Stimulated activated CD4-positive, alpha-beta T cell treated with anti-CD3 and anti-CD28 coated beads, TNF-alpha, amount 100 ng/mL, for 48 hours (primary cell): ENCODE measurements at places on chromosomes 11 and 22.

DNA sequence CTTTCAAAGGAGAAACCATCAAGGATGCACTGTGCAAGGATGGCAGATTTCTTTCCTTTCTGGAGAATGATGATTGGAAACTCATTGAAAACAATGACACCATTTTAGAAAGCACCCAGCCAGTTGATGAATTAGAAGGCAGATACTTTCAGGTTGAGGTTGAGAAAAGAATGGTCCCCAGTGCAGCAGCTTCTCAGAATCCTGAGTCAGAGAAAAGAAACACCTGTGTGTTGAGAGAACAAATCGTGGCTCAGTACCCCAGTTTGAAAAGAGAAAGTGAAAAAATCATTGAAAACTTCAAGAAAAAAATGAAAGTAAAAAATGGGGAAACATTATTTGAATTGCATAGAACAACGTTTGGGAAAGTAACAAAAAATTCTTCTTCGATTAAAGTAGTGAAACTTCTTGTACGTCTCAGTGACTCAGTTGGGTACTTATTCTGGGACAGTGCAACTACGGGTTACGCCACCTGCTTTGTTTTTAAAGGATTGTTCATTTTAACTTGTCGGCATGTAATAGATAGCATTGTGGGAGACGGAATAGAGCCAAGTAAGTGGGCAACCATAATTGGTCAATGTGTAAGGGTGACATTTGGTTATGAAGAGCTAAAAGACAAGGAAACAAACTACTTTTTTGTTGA, 9.8 kb downstream of the FAM111A start:
- DNase-seq, result no peak

DNA sequence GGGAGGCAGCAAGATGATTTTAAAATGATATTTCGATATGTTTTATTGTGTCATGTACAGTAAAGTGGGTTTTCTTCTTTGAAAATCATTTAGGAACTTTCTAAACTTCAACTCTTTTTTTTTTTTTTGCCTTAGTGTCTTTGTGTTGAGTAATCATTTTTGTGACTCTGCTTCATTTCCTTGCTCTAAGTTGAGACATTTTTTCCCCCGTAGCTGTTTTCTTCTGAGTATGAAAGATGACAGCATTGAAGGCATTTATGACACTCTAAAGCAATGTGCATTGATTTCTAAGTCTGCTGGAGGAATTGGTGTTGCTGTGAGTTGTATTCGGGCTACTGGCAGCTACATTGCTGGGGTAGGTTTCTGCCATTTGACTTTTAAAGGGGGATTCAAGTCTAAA, 23.5 kb downstream of the RRM1 start:
- no peak for DNase-seq

DNA sequence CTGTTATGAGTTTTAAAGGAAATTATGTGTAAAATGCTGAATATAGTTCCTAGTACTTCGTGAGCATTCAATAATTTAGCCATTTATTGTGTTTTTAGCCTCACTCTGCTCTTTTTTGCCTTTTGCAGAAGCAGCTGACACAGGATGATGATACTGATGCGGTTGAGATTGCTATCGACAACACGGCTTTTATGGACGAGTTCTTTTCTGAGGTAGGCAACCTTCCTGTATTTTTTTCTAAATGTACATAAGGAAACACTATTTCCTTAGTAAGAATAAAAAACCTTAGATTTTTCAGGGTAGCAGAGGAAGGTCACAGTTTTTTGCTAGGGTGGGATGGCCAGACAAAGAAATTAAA, 17.9 kb downstream of the STX3 start:
- no peak for DNase-seq

- no peak for DNase-seq
Measured at GRCh38 chr11:132048040-132048439, 677.6 kb downstream of the NTM start.

GRCh38 chr11:126459691-126460281, 104.3 kb downstream of the ST3GAL4 start:
- no peak for DNase-seq

- DNase-seq, result no peak
Measured at GRCh38 chr22:37674951-37675929, at the start of gene LGALS1. LGALS1 (plus strand) TSS chr22:37675636; CDS start chr22:37675703, 67 bp downstream.

- no peak for DNase-seq
Measured at GRCh38 chr11:117878939-117879475, 2.5 kb upstream of the FXYD6 start.

GRCh38 chr22:41092847-41093411, 537 bp downstream of the EP300 start:
- no peak for DNase-seq

DNA sequence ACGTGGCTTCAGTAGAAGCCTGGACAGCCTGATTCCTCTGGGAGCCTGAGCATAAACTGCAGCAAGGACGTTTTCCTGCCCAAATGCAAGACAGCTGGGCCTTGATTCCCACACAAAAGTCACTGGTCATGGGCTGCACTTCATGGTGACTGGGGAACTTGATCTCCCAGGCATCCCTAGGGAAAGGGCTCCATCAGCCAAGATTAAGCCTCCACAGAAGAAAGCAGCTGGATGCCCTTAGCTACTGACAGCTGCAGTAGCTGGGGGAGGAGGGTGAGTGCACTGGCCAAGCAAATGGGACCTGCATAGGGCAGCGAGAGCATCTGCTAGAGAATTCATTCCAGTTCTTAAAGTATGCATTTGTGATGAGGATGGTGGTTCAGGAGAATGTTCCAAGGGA, 267.4 kb upstream of the ISX start:
- no peak for DNase-seq

DNA sequence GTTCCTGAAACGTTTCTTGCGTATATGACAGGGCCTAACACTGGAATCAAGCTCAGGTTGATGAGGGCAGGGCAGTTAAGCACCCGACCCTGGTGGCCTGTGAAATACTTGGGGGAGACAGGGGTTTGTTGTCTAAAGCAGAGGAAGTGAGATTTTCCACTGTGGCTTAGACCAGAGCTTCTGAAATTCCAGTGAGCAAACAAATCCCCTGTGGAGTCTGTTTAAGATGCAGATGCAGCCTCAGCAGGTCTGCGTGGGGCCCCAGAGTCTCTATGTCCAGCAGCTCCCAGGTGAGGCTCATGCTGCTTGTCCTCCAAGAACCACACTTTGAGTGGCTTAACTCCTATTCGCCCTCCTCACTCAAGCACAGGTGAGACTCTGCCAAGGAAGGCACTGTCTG, 39.1 kb upstream of the PRAME start:
- DNase-seq, result no peak

DNA sequence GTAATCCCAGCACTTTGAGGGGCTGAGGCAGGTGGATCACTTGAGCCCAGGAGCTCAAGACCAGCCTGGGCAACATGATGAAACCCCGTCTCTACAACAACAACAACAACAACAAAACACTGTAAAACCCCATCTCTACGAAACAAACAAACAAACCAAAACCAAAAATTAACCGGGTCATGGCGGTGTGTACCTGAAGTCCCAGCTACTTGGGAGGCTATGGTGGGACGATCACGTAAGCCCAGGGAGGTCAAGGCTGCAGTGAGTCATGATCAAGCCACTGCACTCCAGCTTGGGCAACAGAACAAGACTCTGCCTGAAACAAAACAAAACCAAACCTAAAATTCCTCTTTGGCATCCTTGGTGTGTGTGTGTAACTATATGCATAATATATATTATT, 7.0 kb upstream of the POLA2 start:
- DNase-seq, result no peak

- no peak for DNase-seq
Measured at GRCh38 chr11:27075192-27075591, 34.6 kb downstream of the BBOX1 start.

DNA sequence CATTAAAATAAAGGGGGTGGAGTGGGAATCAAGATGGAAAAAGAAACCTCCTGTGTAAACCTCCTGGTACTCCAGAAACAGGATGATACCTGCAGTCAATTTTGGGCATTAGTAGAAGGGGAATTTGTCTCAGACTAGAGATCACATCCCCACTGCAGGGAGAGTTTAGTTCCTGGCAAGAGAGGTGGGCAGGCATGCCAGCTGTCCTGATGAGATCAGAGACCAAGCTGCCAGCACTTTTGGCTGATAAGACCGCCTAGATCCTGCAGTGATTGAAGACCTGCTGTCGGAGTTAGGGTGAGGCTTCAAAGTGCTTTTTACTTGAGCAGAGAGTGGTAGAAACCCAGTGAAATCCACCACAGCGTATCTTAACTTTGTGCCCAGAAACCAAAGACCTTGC, 29.7 kb upstream of the NELL1 start:
- DNase-seq, result no peak

DNA sequence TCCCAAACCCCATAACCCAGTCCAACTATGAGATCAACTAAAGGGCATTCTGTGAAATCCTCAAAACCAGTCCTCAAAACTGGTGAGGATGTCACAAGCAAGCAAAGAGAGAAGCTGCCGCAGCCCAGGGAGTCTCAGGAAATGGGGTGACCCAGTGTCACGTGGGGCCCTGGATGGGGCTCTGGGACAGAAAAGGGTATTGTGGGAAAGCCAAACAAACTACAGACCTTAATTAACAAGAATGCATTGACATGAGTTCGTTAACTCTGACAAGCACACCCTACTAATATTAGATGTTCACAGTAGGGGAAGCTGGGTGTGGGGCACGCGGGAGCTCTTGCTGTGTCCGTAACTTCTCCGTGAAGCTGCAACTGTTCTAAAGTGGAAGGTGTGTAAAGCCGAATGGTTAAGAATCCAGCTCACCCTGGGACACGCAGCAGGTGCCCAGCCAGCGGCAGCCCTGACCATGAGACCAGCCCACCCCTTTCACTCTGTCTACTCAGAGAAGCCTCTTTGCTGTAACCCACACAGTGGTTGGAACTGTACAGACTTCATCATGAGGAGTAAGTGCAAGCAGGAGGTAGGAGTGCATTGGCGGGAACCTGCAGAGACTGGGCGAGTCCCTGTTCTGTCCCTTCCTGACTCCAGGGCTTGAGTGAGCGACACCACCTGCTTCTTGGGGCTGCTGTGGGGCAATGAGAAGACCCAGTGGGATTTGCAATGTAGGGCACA, 17.9 kb downstream of the LINC01488 start:
- DNase-seq, result no peak

DNA sequence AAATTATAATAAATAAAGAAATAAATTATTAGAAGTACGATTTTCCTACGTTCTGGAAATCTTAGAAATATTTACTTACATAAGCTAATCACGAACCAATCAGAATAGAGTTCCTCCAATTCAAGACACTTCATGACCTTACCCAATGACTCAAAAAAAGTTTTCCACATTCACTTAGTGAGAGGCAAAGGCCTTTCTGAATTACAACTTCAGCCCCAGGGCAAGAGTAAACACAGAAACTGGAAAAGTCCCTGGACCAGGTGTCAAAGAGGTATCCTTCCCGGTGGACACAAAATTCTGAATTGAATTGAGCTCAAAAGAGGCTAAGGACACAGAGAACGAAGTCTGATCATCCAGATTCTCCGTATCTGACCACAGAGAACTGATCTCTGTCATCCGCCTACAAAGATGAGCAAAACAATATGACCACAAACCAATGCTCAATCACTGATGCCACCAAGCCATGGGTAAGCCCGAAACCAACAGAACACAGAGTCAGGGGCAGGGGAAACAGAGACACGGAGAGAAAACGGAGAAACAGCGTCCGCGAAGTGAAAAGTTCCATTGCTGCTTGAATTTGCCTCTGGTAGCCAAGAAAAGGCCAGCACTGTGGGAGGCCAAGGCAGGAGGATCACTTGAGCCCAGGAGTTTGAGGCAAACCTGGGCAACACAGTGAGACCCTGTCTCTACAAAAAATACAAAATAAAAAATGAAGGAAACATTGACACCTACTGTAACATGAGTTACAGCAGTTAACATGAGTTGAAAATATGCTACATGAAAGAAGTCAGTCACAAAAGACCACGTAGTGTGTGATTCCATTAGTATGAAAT, 6.8 kb downstream of the BID start:
- DNase-seq, result no peak

DNA sequence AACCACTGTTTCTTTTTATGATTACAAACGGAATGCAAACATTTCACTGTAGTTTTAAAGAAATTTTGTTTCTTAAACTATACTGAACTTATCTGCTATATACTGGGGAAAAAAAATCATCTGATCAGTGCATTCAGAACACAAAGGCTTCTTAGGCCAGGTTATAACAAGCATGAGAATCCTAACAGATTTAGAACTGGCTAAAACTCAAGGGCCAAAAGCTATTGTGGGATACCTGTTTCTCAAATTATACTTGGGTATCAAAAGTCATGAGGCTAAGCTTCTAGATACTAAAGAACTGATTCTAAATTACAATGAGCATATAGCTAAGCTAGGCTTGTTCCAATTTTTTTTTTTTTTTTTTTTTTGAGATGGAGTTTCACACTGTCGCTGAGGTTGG, 29.7 kb upstream of the CHRNA10 start:
- no peak for DNase-seq

GRCh38 chr11:2317354-2318050, 15.7 kb downstream of the TSPAN32 start:
- DNase-seq, result no peak

DNA sequence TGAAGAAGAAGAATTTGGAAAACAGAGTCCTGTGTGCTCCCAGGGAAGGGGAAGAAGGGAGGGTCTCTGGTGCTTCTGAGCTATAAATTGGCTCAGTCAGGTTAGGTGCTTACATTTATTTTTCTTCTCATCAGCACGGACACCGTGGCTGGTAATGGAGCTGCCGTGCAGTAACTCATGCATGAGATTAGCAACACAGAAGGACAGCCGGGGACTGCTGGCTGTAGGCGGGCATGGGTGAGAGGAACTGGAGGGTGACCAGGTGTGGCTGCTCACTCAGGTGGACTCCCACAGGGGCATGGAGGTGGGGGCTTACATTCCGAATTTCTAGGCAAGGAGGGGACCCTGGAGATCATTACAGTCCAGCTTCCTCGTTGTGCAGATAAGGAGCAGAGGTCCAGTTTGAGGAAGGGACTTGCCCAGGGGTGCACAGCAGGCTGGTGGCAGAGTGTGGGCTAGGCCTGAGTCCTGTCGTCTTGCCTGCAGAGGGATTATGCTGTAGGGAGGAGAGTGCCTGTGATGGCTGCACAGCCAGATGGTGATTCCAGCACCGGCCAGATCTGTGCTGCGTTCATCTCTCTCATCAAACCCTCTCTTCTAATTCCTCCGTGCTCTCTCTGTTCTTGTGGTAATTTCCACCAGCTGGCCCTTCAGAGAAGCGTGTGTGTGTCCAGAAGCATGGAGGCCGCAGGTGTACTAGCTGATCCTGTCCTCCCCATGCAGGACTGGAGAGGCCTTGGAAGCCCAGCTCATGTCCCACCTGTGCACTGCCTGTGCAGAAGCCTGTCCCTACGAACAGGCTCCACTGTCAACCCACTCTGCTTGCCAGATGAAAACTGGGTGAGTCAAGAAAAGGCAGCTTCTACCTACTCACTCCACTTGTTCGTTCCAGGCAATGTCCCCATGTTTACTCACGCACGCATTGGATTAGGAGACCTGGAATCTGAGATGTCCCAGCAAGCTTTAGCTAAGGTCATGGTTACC, 78.9 kb downstream of the NTM start:
- DNase-seq, result no peak

GRCh38 chr11:92759571-92760214, 209.8 kb upstream of the MTNR1B start:
- no peak for DNase-seq

DNA sequence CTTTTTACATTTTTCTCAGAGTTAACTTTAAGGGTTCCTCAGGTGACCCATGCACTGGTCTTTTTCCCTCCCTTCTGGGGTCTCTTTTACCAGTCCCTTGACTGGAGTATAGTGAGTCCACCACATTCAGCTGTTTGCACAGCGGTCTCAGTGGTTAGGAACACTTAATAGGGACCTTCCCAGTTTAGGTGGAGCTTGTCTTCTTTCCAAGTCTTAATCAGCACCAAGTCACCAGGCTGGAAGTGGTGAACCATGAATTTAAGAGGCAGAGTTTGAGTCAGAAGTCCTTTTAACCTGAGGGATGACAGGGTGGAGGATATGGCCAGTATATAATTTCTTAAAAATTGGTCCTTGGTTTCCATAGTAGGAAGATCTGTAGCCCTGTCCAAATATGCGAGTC, 349.7 kb upstream of the MPPED2 start:
- DNase-seq, result no peak
